ENCODE measurements at places on chromosomes 3 and 15. TPM values are rescaled to one million over a fixed set of nuclear protein-coding genes. Genes with fewer than 3 reads are reported as not detected.

Gene TP63
- total RNA-seq: 1.1 TPM

Gene KCNAB1
- not detected for total RNA-seq

Gene LRRK1
- total RNA-seq: 2.1 TPM

DNA sequence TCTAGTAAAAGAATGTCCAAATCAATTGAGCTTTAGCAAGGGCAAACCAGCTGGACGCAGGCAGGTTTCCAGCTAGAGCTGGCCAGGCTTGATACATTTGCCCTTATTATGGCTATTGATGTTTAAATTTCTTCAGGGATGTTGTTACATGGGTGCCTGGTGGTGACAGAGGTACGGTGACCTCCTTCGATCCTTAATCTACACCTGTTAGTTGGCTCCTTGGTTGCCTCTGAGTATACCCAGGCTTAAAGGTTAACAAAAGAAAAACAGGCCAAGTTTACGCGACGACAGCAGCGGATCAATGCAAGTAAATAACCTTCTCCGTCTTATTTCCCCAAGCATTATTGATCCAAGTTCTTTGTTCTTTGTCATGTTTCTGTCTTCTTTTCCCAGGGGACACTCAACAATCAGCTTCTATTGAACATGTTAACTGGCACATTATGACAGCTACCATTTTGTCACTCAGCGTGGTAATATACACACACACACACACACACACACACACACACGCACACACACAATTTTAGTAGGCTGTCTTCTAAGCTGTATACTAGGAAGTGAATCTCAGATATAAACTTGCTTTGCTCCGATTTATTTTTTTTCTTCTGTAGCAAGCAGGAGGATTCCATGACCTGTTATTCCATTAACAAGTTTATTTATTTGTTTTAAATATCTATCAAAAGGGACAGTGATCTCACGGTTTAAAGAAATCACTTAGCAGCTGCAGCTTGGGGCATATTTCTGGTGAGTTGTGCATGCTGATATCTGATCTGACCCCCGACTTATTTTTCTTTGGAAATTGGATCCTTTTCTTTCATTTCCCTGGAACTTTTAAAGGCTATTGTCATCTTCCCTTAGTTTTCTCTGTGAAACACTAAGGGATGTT, 844.7 kb downstream of the MCTP2 start:
- no peak for DNase-seq

DNA sequence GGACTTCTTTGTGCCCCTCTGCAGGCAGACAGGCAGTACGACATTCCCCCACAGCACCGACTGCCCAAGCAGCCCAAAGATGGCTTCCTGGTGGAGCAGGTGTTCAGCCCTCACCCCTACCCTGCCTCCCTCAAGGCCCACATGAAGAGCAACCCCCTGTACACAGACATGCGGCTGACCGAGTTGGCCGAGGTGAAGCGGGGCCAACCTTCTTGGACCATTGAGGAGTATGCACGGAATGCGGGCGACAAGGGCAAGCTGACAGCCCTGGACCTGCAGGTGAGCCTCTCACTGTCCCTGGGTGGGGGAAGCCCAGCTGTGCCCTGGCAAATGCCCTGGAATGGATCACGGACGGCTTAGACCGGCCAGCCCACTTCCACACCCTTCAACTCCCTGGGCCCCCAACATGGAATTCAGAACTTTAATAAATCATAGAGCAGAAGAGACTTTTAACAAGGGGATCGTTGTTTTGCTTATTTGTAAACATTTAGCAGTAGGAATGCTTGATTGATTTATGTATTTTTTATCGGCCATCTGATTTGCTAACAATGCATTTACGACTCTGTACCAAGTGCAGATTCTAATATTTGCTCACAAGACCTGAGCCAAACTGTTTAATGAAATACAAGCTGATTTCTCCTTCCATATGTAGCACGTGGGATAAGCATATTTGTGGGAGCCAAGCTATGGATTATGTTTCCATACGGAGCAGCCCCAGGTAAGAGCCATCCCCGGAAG, 31.1 kb downstream of the MINAR1 start:
- DNase-seq: peak; percentile 47

GRCh38 chr15:87115795-87116194, 1036.1 kb downstream of the AGBL1 start:
- DNase-seq: no peak

GRCh38 chr15:51874751-51875644, 45.5 kb downstream of the TMOD3 start:
- DNase-seq: no peak

GRCh38 chr3:54875596-54876268, 52.1 kb downstream of the LRTM1 start:
- no peak for DNase-seq

DNA sequence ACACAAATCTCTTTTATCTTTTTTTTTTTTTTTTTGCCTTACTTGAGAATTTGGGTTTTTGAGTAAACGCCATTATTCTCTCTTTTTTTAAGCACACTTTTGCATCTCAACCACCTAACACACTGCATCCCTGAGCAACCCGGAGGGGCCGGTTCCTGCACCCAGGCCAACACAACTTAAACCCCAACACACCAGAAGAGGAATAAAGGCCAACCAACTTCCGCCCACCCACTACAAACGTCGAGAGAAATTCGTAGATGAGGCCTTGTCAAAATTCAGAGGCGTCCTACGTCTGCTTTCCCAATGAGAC, 389 bp upstream of the CCNB2 start:
- no peak for DNase-seq
